Muscle of leg (tissue), 16 donors: ENCODE measurements at places on chromosomes 7 and 10. TPM values are rescaled to one million over a fixed set of nuclear protein-coding genes. Genes with fewer than 3 reads are reported as not detected.
A peak's percentile ranks its signal among the peaks of the same experiment; 100 is the strongest.

CTNNA3 gene
- total RNA-seq: 18.8 TPM

ABLIM1 gene
- total RNA-seq: 27.7 TPM

GRM3 gene
- total RNA-seq: 0.04 TPM

GPNMB gene
- total RNA-seq: 98.1 TPM

TCAF1 gene
- 129 TPM for total RNA-seq

PSD gene
- 6.1 TPM for total RNA-seq

DNA sequence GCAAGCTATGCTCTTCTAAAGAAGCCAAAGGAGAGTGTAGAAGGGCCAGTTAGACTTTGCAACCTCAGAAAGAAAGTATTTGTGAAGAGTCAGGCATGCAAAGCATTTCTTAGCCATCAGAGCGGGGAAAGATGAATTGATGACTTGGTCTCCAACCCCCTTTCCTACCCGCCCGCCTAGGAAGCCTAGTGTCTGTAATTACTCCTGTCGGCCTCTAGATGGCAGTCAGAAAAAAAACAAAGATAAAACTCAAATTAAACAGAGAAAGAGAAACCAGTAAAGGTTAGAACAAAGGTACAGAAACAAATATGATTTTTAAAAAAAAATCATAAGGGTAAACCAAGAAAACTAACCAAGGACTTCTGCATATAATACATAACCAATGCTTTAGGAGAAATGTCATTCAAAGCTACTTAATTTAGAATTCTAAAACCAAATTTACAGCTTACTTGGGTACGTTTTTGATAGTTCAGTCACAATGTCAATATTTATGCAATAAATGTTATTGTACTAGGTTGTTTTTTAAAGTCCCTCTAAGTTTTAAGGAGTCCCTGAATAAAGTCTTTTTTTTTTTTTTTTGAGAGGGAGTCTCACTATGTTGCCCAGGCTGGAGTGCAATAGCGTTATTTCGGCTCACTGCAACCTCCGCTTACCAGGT, 97.6 kb downstream of the LYZL1 start:
- DNase-seq: peak; percentile 48
- no peak overlapping the region for H3K4me3 ChIP-seq
- peaks cover 9% of the 10 kb centered on the region for H3K27me3 ChIP-seq
- H3K4me1 ChIP-seq: peaks cover 3% of the 10 kb centered on the region

DNA sequence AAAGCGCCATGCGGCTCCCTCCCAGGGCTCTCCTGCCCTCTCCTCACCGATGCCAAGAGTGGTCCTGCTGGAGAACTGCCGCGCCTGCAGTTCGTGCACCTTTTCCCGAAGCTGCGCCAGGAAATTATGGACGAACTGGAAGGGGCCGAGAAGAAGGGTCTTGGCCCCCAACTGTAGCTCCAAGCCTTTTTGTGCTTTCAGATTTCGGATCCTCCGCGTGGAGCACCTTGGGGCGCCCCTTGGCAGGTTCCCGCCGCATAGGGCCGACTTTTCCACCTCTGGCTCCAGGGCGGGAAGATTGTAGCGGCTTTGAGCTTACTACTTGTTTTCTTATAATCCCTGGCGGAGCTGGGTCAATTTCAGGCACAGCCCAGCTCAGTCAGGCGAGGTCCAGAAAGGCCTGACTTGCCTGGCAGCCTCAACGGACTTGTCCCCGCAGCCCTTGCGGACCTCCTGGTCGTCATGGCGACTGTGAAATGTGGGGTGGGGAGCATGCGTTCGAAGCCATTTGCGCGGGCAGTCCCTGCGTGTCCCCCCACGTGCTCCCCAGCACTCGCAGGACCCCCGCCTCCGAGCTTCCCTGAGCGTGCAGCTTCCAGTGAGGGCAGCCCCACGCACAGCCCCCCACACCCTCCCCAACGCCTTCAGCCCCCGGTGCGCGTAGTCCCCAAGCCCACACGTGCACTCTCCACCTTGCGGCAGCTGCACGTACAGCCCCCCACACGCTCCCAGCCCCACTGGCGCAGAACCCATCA, 129.9 kb downstream of the KBTBD2 start:
- H3K27me3 ChIP-seq: peaks cover 27% of the 10 kb centered on the region
- no peak overlapping the region for H3K27ac ChIP-seq
- peak overlapping the region; percentile 19 for H3K4me3 ChIP-seq

GRCh38 chr10:33760056-33760943, 425.8 kb upstream of the NRP1 start:
- H3K36me3 ChIP-seq: no peaks in the 10 kb centered on the region
- no peak overlapping the region for H3K4me3 ChIP-seq
- peak; percentile 35 for DNase-seq
- no peaks in the 10 kb centered on the region for H3K4me1 ChIP-seq
- no peak overlapping the region for H3K27ac ChIP-seq
- H3K27me3 ChIP-seq: no peaks in the 10 kb centered on the region
